ENCODE measurements at places on chromosomes 12 and 14.

DNA sequence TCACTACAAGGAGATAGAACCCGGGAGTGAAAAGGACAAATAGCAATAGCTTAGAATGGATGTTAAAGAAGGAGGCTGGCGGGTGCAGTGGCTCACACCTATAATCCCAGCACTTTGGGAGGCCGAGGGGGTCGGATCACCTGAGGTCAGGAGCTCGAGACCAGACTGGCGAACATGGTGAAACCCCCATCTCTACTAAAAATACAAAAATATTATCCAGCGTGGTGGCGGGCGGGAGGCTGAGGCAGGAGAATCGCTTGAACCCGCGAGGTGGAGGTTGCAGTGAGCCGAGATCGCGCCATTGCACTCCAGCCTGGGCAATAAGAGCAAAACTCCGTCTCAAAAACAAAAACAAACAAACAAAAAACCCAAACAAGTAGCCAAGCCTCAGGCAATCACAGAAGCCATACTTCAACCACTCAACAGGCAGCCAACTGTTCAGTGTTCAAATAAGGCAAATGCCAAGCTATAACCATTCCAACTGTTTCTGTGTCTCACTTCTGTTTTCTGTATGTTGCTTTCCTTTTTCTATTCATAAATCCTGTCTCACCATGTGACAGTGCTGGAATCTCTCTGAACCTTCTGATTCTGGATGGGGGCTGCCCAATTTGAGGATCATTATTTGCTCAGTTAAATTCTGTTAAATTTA lies 3.9 kb upstream of the SPTLC2 start:
- DNase-seq, result no peak

DNA sequence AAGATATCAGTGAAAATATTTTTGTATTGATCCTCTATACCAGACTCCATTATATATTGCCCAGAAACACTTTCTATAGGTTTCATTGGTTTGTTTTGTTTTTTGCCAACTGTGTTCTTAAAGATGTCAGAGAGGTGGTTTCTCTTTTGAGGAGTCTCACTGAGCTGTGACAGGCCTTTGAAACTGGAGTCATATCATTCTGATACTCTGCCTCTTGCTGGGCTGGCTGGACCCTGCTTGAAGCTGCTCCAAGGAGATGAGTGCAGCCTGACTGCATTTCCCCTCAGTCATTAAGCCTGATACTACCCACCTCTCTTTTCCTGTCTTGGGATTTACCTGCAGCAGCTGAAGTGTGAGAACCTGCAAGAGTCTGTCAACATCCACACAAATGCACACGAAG lies 16.4 kb upstream of the TAS2R30 start:
- DNase-seq, result no peak

GRCh38 chr14:101781240-101782061 lies 19.9 kb downstream of the PPP2R5C start:
- DNase-seq, result peak; percentile 24

GRCh38 chr14:54794796-54795195 lies 107.8 kb downstream of the GCH1 start:
- DNase-seq, result no peak

GRCh38 chr12:49741882-49742620 lies 694 bp downstream of the TMBIM6 start:
- peak; percentile 72 for DNase-seq

- no peak for DNase-seq
Observed at GRCh38 chr12:76554405-76555230, 5.0 kb downstream of the OSBPL8 start.
